Activated naive CD4-positive, alpha-beta T cell treated with Interleukin-2 at 50 U/mL for 16 hours (primary cell): ENCODE measurements at places on chromosomes 16 and 17.

- no peak for DNase-seq
Observed at GRCh38 chr16:4649744-4650442, 25.3 kb downstream of the MGRN1 start.

DNA sequence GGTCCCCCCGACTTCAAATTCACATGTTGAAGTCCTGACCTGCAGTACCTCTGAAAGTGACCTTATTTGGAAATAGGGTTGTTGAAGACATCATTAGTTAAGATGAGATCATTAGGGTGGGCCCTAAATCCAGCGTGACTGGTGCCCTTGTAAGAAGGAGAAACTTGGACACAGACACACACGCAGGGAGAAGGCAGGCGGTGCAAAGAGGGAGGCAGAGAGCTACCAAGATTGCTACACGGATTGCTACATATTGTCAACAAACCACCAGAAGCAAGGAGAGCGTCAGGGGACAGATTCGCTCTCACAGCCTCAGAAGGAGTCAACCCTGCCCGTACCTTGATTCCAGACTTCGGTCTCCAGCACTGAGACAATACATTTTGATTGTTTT is 6.8 kb upstream of the WBP2 start:
- DNase-seq, result no peak

DNA sequence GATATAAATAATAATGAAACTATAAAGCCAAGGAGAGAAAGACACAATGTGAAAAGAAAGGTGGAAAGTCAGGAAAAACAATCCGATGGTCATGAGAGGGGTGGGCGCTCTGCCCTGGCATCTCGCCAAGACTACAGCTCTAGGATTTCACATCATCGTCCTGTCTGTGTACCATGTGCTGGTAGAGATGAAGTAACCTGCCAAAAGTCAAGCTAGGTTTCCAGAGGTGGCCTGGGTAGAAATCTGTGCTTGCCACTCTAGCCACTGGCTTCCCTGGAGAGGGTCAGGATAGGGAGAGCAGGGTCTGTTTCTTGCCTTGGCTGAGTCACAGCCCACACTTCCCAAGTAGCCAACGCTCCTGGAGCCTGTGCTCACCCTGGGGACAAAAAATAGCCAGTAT is 31.0 kb upstream of the TRAP1 start:
- DNase-seq, result no peak

DNA sequence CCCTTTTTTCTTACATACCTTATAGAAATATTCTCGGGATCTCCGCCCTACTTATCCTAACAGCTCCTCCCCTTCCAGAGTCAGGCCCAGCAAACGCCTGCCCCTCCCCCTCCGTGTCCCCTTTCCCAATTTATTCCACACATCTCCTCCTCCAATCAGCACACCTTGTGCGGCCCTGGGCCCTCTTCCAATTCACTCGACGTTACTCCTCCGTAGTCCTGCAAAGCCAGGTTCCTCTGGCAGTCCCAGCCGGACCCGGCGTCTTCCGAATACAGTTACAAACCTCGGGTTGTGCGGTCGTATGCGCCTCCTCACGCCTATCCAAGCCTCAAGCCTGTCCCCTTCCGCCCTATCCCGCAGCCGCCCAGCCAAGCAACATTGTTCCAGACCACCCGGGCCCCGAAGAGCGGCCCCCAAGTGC is 677 bp downstream of the CBX1 start:
- DNase-seq, result no peak

DNA sequence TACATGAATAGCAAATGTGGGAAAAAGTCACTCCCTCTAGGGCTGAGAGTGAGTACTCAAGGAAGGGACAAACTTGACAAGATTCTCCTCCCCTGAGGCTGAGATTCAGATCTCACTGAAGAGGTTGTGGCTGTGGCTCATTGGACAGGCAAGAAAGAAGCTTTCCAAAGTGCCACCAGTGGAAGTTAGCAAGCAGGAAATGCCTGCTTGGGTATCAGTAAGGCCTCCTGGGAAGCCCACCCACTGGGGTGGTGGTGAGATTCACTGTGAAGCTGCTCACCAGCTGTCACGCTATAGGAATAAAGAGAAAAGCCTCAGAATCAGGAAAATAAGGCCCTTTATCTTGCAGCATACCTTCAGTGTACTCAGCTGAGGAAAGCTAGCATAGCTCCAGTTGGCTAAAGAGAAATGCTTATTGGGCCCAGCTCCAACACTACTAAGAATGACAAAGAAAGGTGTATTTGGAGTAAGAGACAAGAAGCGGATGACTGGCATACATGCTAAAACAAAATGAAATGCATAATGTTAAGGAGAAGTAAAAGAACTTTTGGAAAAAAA is 274.4 kb upstream of the TOM1L1 start:
- DNase-seq, result no peak

DNA sequence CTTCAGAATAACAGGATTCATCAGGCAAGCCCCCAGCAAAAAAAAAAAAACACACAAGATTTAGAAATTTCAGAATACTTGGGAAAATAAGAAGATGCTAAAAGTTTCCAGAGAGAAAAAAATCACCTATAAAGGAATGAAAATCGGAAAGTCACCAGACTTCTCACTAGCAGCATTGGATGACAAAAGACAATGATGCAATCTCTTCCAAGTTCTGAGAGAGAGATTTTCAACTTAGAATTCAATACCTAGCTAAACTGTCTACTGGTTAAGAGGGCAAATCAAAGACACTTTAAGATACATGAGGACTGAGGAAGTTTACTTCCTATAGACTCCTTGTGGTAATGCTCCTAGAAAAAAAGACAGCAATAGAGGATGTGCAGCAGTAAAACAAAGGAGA is 23.9 kb upstream of the TNS4 start:
- no peak for DNase-seq

- DNase-seq, result peak; percentile 36
Observed at GRCh38 chr17:1878419-1879121, 48.8 kb downstream of the RPA1 start.

GRCh38 chr16:6884002-6884401 is 448.6 kb upstream of the RBFOX1 start:
- no peak for DNase-seq

- no peak for DNase-seq
Observed at GRCh38 chr16:2244301-2244700, 7.1 kb downstream of the ECI1 start.

DNA sequence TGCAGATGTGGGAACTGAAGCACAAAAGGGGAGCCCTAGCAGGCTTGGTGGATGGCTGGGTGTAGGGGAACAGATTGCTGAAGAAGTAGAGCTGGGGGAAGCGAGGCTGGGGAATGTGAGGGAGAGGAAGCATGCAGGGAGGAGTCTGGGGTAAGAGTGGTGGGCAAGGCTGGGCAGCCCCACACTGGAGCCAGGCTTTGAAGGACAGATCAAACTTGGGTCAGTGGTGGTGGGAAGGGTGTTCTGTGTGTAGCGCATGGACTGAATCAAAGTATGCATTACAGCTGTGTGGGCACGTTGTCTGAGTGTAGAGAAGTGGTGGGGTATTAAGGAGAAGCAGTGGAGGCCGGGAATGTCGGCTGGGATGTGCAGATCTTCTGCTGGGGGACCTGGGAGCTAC is 116.0 kb downstream of the CYLD start:
- no peak for DNase-seq

DNA sequence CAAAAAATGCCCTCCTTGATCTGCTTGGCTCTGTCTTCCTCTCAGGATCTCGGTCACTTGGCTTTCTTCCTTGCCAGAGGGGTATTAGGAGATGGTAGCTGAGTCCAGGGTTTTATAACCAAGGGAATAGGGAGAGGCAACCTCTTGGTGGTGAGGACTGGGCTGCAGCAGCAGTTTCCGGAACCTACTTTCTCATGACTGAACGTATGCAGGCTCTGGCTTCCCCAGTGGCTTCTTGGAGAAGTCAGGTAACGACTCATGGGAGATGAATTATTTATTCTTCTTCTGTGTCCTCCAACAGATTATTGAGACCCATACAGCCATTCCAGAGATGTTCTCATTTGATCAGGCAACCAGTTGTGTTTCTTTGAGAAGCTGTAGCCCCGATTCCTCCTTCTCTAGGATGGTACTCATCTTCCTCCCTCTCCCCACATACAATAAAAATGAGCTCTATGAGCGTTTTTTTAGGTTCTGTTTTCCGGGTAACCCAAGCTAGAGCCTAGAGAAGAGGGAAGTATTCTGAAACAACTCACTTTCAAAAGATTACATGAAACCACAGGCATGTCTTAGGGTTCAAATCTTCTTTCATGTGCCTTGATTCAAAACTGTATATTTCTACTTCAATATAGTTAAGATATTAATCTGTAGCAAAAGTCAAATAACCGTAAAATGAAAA is 22.3 kb upstream of the DHX40 start:
- DNase-seq, result no peak

GRCh38 chr16:59971264-59971663 is 1237.1 kb upstream of the GOT2 start:
- no peak for DNase-seq

GRCh38 chr17:64185101-64185500 is 55.2 kb upstream of the ERN1 start:
- no peak for DNase-seq

DNA sequence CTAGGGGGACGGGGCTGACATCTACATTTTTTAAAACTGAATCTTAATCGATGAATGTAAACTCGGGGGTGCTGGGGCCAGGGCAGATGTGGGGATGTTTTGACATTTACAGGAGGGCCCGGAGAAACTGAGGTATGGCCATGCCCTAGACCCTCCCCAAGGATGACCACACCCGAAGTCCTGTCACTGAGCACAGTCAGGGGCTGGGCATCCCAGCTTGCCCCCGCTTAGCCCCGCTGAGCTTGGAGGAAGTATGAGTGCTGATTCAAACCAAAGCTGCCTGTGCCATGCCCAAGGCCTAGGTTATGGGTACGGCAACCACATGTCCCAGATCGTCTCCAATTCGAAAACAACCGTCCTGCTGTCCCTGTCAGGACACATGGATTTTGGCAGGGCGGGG is 21.4 kb downstream of the ADAM11 start:
- no peak for DNase-seq

- DNase-seq, result no peak
Observed at GRCh38 chr16:58399718-58400633, 7.7 kb downstream of the GINS3 start.

GRCh38 chr17:8506145-8506544 is 70.5 kb downstream of the NDEL1 start:
- DNase-seq, result no peak

- DNase-seq, result no peak
Observed at GRCh38 chr17:15087946-15088345, 177.2 kb downstream of the PMP22 start.

- no peak for DNase-seq
Observed at GRCh38 chr16:67191411-67191994, 452 bp upstream of the E2F4 start.

GRCh38 chr17:65518256-65518655 is 43.2 kb downstream of the AXIN2 start:
- no peak for DNase-seq
